Suprapubic skin (tissue), 4 donors: ENCODE measurements at places on chromosomes 16 and 17. TPM values are rescaled to one million over a fixed set of nuclear protein-coding genes. Genes with fewer than 3 reads are reported as not detected.

DNA sequence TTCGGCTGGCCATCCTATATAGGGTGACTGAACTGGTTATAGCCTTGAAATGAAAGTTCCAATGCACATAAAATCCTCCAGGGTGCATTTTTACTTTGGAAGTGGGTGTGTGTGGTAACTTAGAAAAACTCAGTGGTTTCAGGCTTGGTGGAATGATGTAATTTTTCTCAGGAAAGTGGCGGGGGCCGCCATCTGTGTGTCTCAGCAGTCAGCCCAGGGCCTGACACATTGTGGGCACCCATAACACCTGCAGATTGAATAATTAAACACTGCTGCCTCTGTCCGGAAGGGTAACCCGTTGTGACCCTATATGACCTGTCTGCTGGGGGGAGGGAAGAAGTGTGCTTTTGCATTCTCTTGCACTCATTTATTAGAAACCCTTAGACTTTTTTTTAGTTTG, 2.2 kb upstream of the PDP2 start:
- no peaks in the 10 kb centered on the region for H3K27me3 ChIP-seq
- H3K4me3 ChIP-seq, result no peak overlapping the region
- no peaks in the 10 kb centered on the region for H3K36me3 ChIP-seq
- H3K27ac ChIP-seq, result no peak overlapping the region

DNA sequence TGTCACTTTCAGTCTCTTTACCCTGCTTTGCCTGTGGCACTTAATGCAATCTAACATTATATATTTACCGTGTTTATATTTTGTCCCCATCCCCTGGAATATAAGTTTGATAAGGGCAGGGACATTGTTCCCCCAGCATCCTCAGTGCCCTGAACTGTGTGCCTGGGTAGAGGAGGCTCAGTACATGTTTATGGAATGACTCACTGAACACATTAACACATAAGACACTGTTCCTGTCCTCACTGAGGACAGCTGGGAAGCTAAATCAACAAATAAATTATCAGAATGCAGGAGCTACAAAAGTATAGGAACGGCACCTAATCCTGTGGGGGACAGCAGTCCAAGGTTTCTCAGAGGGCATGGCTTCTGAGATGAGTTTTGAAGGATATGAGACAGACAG, 27.8 kb downstream of the GRIN2A start:
- no peak overlapping the region for H3K4me3 ChIP-seq
- no peak for DNase-seq
- H3K27ac ChIP-seq, result no peak overlapping the region
- H3K27me3 ChIP-seq, result no peaks in the 10 kb centered on the region

DNA sequence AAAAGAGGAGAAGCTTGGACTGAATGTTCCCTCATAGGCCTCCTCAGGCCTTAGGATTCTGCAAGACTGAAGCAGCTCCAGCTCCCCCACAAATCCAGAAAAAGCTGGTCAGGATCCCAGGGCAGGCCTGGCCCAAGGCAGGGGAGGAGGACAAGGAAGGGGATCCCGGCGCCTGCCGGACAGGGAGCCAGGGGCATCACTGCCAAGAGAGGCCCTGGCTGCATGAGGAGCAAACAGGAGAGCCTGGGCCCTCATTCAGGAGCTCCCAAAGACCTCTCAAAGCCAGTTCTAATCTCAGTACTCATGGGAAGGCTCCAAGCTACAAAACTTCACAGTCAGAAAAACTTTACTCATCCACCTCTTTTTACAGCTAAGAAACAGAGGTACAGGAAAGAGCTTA, 67.3 kb downstream of the ZNF423 start:
- H3K36me3 ChIP-seq, result no peaks in the 10 kb centered on the region
- H3K27ac ChIP-seq, result peak overlapping the region; percentile 45
- DNase-seq, result no peak
- H3K4me1 ChIP-seq, result peaks cover 3% of the 10 kb centered on the region
- H3K27me3 ChIP-seq, result no peaks in the 10 kb centered on the region

DNA sequence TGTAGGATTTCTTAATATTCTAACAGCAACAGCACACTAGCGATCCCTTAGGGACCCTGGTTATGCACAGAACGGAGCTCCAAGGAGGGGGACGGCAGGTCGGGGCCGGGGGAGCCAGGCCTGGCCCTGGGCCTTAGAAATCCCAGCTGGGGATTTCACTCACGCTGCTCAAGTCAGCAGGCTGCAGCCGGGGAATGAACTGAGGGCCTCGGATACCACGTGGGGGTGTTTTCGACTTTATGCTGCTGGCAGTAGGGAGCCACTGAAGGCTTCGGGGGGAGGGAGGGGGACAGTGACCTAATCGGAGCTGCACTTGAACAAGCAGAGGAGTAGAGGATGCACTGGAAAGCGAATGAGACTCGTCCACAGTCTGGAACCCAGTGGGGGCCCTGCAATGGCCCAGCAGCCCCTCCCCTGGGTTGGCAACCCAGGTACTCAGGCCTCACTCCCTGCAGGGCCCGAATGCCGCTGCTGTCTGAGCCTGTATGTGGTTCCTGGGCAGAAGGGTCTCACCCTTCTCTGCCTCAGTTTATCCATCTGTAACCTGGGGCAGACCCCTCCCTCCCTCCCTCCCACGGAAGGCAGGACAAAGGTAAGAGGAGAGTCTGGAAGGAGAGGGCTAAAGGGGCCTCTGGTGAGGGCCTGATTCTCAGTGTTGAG, 53.7 kb downstream of the RPH3AL start:
- H3K27me3 ChIP-seq, result peaks cover 2% of the 10 kb centered on the region
- no peaks in the 10 kb centered on the region for H3K4me1 ChIP-seq
- H3K4me3 ChIP-seq, result no peak overlapping the region
- no peak overlapping the region for H3K27ac ChIP-seq
- peaks cover 4% of the 10 kb centered on the region for H3K36me3 ChIP-seq

DNA sequence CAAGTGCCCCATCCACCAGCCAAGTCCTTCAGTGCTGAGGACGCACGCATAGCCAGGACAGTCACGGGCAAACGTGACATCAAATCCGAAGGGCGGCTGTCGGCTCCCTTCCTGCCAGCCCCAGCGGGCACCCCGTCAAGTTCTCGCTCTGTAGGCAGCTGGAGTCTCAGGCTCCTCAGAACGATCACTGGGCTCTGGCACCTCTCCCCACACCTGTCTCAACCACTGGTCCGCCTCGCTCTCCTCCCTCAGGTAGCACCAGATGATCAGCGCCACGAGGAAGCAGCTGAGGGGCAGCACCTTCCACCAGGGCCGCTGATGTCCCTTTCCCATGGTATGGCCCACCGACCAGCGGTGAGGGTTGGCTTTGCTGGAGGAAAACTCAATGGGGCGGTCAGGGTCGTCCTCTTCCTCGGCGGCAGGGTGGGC, 422 bp downstream of the UQCC4 start:
- H3K4me1 ChIP-seq, result peaks cover 37% of the 10 kb centered on the region
- no peaks in the 10 kb centered on the region for H3K36me3 ChIP-seq
- H3K27me3 ChIP-seq, result no peaks in the 10 kb centered on the region

GRCh38 chr17:10072556-10073425, 125.6 kb downstream of the GAS7 start:
- H3K27me3 ChIP-seq, result no peaks in the 10 kb centered on the region
- peaks cover 55% of the 10 kb centered on the region for H3K4me1 ChIP-seq
- peak overlapping the region; percentile 72 for H3K27ac ChIP-seq
- H3K4me3 ChIP-seq, result no peak overlapping the region
- H3K36me3 ChIP-seq, result no peaks in the 10 kb centered on the region

GRCh38 chr17:54063639-54064038, 240.9 kb downstream of the KIF2B start:
- no peak for DNase-seq
- H3K4me3 ChIP-seq, result no peak overlapping the region
- H3K4me1 ChIP-seq, result no peaks in the 10 kb centered on the region
- no peaks in the 10 kb centered on the region for H3K36me3 ChIP-seq
- no peak overlapping the region for H3K27ac ChIP-seq
- H3K27me3 ChIP-seq, result no peaks in the 10 kb centered on the region

Gene NEUROD2
- not detected for total RNA-seq

Gene NPIPB13
- total RNA-seq, result 4.8 TPM

Gene NPIPB6
- 2.3 TPM for total RNA-seq
